ENCODE measurements at places on chromosomes 5 and 9.

- DNase-seq: no peak
These were observed 83.9 kb downstream of the BARX1 start for GRCh38 chr9:93871286-93871685.

DNA sequence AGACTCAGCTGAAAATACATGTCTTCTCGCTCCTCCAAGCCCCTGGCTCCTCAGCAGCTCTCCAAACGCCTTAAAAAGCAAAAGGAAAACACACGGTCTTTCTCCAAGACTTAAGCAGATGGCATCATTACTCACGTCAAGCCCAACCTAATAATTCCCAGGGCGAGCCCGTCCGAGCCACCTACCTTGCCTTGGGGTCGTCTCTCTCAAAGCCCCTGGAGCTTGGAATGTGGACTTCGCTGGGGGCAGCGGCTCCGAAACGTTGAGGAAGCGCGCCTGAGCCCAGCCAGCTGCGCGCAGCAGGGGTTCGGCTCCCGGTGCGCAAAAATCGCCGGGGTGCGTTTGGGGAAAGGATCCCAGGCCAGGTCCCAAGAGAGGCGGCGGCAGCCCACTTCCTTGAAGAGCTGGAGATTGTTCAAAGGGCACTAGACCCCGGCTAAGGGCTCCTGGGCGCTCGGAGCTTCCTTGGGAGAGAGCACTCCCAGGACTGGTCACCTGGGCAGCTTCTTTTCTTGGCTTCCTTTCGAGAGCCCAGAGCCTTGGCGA, 395 bp downstream of the DRD1 start:
- no peak for DNase-seq

DNA sequence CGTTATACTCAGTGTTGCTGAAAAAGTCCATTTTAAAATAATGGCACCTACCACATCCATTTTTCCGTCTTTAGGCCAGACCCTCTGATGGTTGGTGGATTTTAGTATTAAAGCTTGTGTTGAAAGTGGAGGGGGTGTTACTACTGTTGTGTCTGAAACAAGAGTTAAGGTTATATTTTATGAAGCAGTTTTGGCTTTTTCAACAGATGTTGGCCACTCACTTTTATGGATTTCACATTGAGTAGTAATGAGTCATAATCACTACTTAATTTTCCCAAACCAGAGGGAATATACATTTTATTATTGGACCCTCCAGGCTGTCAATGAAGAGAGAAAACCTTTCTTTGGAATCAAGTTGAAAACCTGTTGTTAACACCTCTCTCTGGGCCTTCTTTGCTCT, 88.0 kb downstream of the TRIO start:
- DNase-seq: no peak

- DNase-seq: no peak
These were observed 8.3 kb downstream of the PCBD2 start for GRCh38 chr5:134913254-134913653.

DNA sequence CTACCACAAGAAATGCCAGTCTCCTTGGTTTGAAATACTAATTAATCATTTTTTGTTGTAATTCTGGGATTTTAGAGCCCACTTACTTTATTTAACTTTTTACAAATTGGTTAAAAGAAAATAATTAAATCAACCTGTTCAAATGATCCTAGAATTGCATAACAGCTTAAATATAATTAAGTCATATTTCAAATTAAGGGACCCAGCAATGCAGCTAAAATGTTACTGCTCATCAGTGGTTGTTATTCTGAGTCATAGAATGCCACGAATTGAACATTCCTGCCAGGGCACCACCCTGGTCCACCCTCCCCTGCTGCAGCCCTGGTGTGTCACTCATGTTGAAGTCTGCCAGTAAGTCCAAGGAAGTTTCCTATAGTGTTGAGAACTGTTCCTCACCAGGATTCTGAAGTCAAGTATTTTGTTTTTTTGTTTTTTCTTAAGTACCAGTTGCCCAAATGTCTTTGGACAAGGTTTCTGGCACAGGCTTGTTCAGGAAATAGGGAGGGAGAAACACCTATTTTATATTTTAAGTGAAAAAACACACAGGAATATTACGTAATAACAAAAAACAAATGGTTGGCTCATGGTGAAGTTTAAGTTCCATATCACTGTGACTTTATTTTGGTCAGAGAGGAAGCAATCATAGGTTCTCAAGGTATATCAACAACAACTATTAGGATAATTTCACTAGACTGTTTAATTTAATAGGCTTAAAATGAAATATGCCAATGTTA, 4.3 kb upstream of the ITGA1 start:
- DNase-seq: no peak

GRCh38 chr9:37119907-37120842, at the start of gene ZCCHC7:
ZCCHC7 (plus strand) TSS chr9:37120574.
- peak; percentile 98 for DNase-seq

DNA sequence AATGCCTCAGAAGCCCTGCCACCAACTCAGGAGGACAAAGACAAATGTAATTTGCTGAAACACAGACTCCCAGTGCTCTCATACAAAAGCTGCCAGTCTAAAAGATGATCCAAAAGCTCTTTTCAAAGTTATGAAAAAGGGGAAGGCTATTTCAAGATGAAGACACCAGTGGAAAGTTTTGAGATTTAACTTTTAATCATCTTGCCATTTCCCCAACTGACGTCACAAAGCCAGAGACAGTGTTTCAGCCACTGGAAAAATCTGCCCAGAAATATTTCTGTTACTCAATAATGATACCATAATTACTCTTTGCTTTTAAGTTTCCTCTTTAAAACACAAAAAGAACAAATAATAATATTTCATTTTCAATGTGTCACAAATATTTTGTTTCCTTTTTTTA, 20.9 kb downstream of the ENG start:
- DNase-seq: no peak

DNA sequence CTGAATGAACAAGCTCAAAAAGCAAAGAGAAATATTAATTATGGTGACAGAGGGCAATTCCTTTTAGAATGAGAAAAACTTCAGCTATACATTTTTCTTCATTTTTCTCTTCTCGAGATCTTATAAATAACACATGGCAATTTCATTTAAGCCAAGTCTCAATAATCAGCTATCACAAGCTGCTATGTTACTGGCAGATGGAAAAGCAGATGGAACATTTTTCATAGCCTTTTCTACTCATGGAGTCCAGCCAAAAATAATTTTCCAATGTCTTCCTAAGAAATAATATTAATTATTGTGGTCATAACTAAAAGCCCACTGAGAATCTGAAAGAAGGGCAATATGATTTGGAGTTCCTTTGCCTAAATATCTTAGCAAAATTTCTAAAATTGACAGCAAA, 35.6 kb downstream of the SKIC3 start:
- no peak for DNase-seq

- no peak for DNase-seq
These were observed 85.2 kb upstream of the ZBTB43 start for GRCh38 chr9:126719618-126720031.

DNA sequence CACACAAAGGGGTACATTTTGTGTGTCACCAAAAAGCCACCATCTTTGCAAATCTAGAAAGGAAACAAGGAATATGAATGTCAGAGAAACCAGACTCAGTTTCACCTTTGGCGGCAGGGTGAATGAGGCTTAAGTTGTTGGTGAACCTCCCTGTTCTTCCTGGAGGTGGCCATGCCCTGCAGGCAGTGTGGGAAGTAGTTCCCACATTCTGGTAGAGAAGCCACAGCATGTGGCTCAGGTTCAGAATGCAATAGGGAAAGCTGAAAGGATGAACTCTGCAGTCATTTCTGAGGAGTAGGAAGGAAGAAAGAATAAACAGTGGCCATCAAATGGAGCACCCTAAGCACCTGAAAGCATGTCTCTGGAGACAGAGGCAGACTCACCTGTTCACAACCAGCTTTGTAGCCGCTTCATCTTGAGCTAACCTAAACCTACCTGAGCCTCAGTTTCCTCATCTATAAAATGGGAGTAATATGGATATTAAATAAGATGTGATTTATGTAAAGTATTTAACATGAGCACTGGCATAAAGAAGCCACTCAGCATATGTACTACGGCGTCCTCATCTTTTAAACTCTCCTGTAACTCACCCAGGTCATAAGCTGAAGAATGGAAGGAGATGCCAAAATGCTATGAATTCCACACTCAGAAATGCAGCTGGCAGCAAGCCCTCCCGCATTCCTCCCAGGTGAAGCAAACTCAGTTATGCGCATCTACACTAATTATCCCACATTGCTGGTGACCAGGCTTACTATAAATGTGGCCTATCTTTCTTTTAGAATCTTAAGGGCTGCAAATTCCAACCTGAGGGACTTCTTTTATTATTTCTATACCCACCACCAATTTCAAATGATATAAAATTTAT, 86.0 kb downstream of the ZNF608 start:
- no peak for DNase-seq

DNA sequence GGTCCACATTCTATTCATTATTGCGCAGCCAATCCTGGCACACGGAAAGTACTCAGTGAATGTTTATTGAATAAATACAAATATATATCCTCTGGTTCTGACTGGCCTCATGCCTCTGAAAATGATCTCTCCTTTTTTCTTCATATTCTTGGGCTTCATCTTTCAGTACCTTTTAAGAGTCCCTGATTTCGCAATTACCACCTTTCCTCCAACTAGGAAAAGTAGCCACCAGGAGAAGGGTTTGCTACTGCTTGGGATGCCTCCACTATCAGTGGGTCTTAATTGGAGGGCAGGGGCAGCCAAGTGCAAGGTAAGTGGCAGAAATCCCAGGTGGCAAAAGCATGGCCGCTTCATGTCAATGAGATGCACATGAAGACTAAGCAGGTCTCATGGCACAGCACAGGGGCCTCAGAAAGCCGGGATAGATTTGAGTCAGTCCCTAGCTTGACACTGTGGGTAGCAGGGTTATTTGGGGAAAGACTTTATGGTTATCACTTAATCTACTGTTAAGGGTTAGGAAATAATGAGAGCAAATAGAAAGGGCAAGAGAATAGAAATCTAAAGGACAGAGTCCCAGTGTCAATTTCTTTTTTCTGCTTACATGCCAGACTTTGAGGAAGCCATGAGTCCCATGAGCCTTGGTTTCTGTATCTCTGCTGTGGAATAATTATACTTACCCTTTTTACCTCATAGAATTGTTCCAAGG, 361.1 kb downstream of the MAN2A1 start:
- no peak for DNase-seq

DNA sequence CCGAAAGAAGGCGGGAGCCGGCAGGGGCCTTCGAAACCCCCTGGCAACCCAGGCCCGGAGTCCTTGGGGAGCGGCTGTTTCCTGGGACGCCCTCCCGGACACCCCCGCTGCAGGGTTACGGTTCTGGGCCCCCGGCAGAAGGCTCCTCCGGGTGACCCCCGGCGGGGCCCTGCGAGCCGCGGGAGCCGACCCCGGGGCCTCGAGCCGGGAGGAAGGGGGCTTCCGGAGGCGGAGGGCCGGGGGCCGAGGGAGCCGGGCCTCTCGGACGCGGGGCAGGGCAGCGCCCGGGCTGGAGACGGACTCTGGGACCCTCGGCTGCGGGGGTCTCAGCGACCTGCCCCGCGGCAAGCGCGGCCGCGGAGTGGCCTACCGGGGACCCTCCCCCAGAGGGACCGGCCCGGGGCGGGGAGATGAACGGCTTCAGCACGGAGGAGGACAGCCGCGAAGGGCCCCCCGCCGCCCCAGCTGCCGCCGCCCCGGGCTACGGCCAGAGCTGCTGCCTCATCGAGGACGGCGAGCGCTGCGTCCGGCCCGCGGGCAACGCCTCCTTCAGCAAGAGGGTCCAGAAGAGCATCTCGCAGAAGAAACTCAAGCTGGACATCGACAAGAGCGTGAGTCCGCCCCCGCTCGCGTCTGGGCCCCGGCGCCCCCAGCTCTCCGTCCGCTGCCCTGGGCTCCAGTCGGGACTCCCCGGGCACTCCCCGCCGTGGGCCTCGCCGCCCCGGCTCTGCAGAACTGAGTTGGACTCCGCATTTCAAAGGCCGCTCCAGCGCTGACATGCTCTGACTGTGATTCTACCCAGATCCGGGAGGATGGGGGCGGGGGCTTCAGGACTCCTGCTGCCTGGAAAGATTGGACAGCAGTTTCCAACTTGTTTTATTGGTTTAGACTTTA, 645 bp downstream of the SAP30L start:
- DNase-seq: peak; percentile 59

DNA sequence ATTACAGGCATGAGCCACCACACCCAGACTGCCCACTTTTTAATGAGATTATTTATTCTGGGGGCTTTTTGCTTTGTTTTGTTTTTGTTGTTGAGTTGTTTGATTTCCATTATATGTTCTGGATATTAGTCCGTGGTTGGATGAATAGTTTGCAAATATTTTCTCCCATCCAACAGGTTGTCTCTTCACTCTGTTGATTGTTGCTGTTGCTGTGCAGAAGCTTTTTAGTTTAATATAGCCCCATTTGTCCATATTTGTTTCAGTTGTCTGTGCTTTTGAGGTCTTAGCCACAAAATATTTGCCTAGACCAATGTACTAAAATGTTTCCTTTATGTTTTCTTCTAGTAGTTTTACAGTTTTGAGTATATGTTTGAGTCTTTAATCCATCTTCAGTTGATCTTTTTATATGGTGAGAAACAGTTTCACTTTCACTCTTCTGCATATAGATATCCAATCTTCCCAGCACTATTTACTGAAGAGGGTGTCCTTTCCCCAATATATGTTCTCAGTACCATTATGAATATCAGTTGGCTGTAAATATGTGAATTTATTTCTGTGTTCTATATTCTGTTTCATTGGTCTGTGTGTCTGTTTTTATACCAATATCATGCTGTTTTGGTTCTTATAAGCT, 30.2 kb upstream of the TBCA start:
- DNase-seq: no peak

DNA sequence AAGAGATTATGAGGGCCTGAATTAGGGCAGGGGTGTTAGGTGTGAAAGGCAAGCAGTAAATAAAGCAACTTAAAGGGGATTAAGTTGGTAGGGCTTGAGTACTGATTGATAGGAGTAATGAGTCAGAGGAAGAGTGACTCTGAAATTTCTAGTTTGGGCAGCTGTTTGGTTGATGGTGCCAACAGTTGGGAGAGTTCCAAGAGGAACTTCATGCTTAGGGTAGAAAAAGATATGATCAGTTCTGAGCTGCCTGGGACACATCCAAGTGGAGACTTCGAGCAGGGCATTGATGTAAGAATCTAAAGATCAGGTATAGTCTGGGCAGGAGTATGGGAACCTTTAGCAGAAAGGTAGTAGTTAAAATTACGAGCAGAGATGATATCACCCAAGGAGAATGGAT, 10.2 kb downstream of the MAMDC2 start:
- no peak for DNase-seq

- no peak for DNase-seq
These were observed 1167.7 kb downstream of the MAT2B start for GRCh38 chr5:164672931-164673694.

DNA sequence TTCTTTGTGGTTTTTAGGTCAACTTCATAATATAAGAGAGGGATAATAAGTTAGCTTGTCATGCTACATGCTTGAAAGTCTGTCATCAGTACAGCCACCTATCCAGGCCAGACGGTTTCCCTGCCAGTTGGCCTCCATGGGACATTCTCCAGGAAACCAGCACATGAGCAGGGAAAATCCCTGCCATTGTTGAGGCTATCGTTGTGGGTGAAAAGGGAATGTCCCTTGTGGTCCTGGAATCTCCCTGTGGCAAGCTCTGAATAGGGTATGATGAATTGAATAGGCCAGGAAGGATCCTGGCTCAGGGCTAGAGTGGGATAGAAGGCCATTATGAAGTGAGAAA, 12.3 kb downstream of the F2RL1 start:
- DNase-seq: no peak

All from HuH-7 (cell line).